ENCODE measurements at places on chromosomes 16 and 17.

DNA sequence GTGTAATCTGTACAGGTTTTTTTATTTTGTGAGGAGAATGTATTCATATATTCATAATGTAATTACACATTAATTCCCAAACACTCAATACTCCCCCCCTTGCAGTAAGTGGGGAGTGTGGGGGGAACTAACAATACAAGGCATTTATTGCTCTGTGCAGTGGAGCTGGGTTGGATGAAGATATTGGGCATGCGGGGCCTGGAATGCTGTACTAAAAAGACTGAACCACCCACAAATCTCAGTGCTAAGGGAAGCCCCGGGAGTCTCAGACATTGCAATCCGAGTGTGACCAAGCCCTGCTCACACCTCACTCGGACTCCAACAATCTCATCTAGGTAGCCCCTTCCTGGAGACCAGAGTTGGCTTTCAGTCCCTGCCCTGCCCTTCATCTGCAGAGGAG is 6.0 kb downstream of the PLLP start:
- no peak for DNase-seq

DNA sequence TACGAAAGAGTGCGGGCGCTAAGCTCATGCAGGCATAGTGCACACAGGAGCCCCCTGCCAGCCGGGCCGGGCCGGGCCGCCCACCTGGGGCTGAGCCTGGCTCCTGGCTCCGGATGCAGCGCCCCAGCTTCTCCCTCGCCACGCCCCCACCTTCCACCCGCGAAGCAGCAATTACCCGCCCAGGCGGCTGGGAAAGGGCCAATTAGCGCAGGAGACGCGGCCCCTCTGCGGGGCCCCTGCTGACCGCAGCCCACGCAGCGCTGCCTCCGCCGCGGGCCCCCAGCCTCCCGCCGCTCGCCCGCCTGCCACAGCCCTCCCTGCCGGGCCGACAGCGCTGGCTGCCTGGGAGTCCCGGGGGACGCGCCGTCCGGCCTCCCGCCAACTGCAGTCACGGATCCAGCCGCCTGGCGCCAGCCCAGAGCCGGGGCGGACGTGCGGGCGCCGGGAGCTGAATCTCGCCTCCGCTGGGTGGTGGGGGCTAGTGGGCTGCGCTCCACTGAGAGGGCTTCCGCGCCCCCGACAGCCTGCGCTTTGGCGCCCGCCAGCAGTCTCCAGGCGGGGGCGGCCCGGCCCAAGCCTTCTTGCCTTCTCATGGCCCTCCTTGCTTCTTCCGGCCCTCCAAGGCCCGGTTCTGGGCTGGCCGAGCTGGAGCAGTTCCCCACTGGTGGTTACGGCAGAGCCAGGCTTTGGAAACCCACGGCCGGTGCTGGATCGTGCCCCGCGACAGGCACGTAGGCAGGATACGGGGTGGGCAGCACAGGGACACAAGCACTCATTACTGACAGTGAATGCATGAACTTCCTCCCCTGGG is 14.9 kb upstream of the CBFB start:
- peak; percentile 37 for DNase-seq

DNA sequence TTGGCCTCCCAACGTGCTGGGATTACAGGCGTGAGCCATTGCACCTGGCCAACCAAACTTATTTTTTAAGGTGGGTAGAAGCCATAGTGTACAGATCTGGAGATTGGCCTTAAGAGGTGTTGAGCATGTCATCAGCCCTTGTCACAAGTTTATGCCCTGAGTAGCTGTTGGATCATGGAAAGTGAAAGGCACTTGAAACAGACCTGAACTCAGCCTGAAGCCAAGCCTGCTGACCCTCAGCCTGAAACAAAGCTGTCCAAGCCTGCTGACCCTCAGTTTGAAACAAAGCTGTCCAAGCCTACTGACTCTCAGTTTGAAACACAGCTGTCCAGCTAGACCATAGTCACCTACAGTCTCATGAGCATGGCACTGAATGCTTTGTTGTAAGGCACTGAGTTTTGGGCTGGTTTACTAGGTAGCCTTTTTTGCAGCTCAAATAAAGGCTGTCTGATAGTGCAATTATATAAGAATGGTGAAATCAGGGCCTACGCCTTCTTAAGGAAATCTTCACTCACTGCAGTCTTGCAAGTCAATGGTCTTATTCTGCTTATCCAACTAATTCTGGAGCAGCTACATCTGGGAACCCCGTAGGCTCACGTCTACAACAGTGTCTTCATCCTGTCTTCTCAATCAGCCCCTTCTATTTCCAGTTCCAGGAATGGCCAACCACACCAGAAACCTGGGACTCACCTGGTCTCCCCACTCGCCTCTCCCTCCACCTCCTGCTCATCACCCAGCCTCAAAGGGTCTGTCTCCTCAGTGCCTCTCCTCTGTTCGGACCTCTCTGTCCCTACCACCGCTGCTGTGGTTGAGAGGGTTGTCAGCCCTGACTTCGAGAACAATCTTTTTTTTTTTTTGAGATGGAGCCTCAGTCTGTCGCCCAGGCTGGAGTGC is 2.9 kb upstream of the NPIPB15 start:
- no peak for DNase-seq

DNA sequence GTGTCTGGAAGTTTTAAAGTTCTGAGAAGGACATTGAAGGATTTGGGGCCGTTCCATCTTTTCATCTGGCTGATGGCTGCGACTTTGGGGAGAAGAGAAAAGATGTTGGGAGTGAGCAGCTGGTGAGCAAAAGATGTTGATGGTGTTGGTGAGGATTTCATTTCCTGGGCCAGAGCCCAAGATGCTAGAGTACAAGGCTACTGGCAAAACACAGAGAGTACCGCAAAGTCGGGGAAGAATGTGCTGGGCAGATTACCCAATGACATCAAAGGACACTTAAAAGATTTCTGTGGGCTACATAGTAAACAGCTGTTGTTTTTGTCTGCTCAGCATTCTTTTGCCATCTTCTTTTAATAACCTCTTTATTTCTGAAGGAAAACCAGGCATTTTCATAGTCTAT is 49.4 kb upstream of the GAS7 start:
- DNase-seq = no peak

GRCh38 chr17:915538-916201 is 63.9 kb downstream of the NXN start:
- no peak for DNase-seq

DNA sequence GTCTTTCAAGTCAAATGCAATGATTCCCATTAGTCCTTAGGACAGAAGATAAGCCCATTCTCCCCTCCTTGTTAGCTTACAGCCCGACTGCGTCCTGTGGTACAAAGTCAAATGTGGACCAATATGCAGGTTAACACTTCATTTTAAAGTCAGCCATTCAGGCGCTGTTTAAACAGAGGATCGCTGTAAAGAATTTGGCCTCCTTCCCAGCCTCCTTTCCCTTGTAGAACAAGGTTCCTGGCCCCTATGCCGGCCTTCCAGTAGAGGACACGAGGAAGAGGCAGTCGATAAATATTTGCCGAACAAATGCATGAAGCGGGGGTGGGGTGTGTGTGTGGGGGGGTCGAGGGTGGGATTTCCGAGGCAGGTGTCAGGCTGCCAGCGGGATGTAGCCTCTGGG is 4.3 kb downstream of the SDK2 start:
- DNase-seq = no peak

- no peak for DNase-seq
Measured at GRCh38 chr17:28926366-28926765, 23.5 kb upstream of the DHRS13 start.

- no peak for DNase-seq
Measured at GRCh38 chr17:57902117-57902799, 52.4 kb upstream of the MRPS23 start.

GRCh38 chr16:88686062-88686438 is 257 bp downstream of the SNAI3 start:
- no peak for DNase-seq

DNA sequence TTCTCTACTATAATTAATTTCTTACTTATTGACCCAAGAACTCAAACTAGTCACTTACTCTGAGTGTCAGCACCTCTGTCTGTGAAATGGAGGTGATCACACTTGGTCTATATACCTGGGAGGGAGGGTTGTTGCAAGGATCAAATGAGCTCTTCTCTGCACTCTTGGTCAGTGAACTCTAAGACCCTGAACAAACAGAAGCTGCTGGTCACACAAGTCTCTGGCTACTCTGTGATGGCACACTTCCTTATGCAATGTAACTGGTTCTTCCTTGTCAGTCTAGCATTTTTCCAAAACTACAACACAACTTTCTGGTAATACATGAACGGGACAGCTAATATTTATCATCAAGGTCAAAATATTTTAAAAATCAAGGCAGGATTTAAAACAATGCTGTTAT is 40.7 kb downstream of the GNA13 start:
- DNase-seq = no peak

GRCh38 chr17:80252871-80253270 is 7.8 kb upstream of the RNF213 start:
- peak; percentile 76 for DNase-seq

DNA sequence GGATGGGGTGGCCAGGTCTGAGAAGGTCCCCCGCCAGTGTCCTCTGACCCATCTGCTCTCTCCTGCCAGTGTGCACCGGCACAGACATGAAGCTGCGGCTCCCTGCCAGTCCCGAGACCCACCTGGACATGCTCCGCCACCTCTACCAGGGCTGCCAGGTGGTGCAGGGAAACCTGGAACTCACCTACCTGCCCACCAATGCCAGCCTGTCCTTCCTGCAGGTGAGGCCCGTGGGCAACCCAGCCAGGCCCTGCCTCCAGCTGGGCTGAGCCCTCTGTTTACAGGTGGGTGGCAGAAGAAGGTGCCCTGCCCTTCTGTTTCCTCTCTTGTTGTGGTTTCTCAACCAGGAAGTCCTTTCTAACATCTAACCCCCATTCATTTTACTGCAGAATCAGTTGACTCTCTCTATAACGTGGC is 7.1 kb downstream of the ERBB2 start:
- no peak for DNase-seq

DNA sequence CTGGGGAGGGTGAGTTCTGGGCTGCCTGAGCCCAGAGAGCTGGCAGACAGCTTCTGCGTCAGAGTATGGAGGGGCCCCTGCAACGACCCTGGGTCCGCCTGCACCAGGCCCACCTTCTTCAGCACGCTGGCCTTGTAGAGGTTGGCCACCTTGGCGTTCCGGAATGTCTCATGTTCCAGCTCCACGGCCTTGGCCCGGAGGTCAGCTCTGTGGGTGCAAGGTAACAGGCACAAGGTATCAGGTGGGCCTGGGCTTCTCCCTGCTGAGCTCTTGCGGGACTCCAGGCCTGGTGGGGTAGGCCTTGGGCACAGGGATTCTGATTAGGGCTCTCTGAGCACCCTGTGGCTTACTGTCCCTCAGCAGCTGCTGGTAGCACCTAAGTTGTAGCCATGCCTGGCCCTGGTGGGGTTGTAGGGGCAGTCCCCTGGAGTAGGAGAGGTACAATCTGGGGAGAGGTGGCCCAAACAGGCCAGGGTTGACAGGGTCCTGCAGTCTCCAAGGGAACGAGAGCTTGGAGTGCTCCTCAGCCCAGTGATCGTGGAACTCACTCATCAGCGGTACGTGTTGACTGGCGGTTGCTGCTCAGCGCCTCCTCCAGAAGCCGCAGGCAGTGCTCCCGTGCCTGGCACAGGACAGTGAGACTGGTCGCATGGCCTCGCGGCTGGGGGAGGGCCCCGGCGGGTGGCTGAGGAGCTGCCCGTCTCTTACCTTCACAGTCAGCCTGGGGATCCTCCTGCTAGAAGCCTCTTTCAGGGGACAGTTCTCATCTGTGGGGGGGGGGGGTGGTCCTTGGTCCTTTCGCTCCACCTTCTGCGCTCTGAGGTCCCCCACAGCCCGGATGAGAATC is 2.9 kb upstream of the SMIM5 start:
- no peak for DNase-seq

DNA sequence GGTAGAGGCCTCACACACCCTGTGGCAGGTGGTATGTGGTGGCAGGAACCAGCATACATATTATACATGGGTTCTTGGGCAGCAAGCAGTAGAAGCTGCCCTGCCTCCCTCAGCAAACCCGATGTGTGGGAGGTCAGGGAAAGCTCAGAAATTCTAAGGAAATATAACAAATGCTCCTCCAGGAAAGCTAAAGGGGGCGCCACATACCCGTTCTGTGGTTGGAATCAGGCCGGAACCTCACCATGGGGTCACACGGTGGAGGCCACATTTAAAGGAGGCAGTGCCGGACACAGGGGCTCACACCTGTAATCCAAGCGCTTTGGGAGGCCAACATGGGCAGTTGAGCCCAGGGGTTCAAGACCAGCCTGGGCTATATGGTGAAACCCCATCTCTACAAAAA is 12.4 kb upstream of the KATNB1 start:
- no peak for DNase-seq

DNA sequence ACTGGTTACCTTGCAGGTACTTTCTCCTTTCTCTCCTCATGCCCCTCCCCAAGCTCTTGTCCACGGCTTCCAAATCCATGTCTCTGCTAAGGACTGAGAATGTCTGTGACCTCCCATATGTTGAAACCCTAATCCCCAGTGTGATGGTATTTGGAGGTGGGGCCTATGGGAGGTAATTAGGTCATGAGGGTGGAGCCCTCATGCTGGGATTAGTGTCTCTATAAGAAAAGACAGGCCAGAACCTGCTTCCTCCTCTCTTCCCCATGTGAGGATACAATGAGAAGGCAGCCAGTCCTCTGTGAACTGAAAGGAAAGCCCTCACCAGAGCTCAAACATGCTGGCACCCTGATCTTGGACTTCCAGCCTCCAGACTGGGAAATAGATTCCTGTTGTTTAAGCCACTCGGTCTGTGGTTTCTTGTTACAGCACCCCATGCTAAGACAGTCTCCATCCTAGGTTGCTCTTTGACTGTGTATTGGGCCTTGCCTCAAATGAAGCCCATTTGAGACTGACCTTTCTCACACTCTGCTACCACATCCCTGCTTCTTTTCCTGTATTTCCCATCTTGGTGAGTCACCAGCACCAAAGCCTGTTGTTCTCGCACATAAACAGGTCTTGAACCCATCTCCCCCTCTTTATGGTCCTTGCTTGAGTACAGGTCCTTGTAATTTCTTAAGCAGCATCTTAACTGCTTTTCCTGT is 135.0 kb downstream of the CDK5R1 start:
- no peak for DNase-seq

GRCh38 chr17:57727630-57728175 is 17.4 kb downstream of the CCDC182 start:
- DNase-seq = no peak

- no peak for DNase-seq
Measured at GRCh38 chr16:19660432-19660831, 57.6 kb downstream of the KNOP1 start.

GRCh38 chr16:86285421-86285820 is 224.9 kb upstream of the FOXF1 start:
- no peak for DNase-seq

GRCh38 chr17:36085765-36086164 is 4.2 kb downstream of the CCL3 start:
- DNase-seq = no peak

GRCh38 chr16:270381-271255 is 5.1 kb downstream of the RGS11 start:
- no peak for DNase-seq

DNA sequence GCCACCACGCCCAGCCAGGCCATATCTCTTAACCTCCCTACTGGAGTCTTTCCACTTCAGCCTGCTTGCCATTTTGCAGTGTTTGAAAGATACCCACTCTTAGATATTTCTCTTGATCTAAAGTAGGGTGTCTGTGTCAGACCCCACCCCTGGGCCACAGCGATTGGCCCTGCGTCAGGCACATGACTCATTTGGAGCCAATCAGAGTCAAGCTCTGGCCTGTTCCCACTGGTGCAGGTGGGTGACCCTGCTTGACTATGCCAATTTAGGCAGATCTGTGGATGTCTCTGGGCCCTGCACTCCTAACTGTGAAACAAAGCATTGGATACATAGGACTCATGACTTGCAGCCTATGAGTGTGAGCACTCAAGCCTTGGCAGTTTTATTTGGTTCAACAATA is 27.6 kb downstream of the FOXL1 start:
- DNase-seq = no peak

GRCh38 chr16:76729525-76729924 is 452.3 kb downstream of the CNTNAP4 start:
- no peak for DNase-seq
